Activated T-cell treated with anti-CD3 and anti-CD28 coated beads for 1 hour (primary cell): ENCODE measurements at places on chromosomes 3 and 15.

- DNase-seq: no peak
Observed at GRCh38 chr3:111578867-111579266, 16.3 kb downstream of the ZBED2 start.

GRCh38 chr3:49727924-49728361 is 4.2 kb upstream of the GMPPB start:
- no peak for DNase-seq

DNA sequence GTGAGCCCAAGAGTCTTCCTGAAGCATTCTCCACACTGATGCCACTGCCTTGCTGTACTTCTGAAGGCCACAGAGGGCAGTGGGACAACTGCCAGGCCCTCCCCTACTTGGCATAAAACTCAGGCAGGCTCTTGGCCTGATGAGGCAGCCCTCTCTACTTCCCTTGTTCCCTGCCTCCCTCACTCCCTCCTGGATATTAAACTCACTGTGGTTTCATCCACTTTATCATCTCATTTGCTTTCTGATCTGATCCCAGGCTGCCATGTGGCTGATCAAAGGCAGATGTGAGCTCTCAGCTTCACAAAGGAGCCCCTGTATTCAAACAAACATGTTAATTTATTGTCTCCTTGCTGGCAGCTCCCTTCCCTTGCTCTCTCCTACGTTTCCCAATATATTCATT is 533.5 kb downstream of the IGSF11 start:
- no peak for DNase-seq

- no peak for DNase-seq
Observed at GRCh38 chr3:124486324-124486723, 243.9 kb upstream of the UMPS start.

- no peak for DNase-seq
Observed at GRCh38 chr3:55190331-55190730, 262.5 kb upstream of the LRTM1 start.

DNA sequence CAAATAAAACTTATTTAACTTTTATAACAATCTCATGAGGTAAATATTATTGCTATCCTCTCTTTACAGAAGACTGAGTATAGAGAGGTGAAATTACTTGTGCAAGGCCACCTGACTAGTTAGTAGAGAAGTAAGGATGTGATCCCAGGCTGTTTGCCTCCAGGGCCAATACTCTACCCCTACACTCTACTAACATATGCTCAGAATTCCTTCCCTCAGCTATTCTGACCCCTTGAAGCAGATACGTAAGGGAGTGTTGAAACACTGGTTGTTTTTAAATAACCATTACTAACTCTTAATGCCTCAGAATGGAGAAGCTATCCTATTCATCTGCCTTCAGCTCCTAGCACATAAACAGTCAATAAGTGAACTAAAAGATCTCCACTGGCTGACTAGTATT is 24.1 kb downstream of the CSTA start:
- no peak for DNase-seq

DNA sequence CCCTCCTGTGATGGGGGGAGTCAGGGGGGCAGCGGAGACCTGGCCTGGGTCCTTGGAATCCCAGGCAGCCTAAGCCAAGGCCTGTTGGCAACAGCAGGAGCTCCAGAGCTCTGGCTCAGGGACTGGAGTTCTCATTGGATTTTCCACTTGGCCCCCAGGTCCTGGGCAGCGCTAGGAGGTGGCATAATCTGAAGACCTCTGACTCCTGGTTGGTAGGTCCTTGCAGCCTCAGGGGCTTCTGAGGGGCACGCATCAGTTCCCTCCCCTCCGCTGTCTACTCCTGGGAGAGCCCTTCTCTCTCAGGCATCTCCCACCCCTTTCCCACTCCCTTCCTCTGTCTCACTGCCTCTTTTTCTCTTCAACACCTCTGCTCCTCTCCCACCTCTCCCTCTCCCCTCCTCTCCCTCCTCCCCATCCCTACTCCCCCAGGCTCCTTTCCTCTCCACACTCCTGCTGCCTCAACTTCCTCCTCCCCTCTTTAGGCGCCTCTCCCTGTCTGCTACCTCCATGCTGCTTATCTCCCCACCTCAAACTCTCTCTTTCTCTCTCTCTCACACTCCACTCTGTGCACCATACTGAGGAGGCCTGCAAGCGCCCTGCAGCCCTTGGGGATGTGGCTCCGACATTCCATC is 41.1 kb upstream of the SLC6A1 start:
- no peak for DNase-seq

DNA sequence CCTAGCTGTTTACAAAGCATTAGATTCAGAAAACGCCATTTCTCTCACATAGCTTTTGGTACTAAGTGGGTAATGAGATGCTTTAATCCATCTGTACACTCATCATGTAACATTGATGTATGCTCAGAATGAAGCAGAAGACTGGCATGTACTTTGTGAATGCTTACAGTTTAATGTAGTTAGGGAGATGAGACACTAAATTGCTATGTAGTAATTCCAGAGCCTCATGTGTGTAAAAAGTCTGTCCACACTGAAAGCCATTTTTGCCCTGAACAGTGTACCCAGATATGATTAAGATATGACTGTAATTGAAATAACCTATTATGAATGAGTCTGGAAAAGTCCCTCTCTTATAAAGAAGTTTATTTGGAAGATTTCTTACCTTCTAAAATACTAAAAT is 66.5 kb downstream of the ARMC8 start:
- DNase-seq: no peak

DNA sequence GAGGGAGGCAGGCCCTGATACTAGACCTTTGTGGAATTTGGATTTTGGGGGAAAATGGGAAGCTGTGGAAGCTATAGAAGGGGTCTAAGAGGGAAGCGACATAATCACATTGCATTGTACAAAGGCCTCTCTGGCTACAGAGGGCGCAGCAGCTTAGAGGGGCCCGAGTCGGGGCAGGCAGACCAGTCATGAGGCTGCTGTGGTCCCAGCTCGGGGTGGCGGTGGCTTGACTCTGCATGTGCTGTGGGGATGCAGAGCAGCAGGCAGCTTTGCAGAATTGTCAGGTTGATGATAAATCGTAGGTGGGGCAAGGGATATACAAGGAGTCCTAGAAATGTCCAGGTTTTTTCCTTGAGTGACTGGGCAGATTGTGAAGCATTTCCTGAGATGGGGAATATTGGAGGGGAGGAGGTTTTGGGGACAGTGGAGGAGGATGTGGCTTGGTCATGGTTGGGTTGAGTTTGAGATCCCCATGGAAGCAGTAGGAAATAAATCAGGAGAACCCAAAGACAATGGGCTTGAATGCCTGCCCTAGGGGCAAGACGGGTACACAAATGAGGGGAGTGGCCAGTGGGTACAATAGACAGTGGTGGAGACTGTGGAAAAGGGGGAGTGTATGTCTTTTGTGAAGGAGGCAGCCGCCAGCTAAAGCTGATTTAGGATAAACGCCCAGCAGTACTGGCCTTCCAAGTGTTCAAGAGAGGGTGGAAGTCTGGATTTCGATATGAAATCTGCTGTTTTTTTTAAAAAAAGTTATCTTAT is 94.1 kb downstream of the HMG20A start:
- DNase-seq: no peak

DNA sequence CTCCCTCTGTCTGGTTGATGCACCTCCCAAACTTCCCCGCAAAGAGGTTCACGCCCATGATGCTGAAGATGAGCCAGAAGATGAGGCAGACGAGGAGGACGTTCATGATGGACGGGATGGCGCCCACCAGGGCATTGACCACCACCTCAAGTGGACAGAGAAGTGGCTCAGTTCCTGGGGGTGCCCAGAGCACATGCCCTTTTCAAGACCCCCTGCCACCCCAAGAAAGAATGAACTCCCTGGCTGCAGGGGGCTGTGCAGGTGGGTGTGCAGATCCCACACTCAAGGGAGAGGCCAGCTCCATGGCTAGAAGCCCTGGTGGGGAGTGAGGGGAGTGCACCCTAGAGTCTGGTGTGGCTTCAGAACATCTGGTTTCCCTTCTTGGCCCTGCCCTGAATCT is 64.1 kb downstream of the EXOG start:
- DNase-seq: no peak

DNA sequence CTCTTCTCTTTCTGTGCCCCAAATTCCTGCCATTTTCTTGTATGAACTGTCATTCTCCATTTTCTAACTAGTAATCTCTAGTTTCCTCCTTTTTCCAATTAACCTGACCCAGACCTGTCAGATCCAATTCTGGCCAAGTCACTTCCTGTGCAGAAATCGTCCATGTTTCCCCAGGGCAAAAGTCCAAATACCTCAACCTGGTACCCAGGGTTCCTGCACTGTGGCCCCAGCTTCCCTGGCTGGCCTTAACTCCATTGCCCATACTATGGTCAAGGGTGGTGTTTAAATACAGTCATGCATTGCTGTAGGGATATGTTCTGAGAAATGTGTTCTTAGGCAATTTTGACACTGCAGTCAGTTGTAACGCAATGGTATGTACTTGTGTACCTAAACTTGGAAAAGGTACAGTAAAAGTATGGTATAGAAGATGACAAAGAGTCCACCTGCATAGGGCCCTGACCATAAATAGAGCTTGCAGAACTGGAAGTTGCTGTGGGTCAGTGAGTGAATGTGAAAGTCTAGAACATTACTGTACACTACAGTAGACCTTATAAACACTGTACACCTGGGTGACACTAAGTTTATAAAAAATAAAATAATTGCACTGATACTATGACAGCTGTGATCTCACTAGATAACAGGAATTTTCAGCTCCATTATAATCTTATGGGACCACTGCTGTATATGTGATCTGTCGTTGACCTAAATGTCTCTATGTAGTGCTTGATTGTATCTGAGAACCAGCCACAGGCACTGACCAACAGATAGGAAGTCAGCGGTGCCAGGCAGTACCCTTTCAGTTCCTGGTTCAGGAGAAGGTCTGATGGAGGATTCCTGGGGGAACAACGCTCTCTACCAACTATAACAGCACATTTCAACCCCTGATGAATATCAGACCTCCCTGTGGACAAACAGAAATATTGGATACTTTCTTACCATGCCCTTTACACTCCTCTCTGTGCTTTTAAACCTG is 336.1 kb upstream of the PROK2 start:
- DNase-seq: no peak

GRCh38 chr15:71106802-71107500 is 8.3 kb upstream of the THSD4 start:
- DNase-seq: no peak

GRCh38 chr15:48855501-48856440 is 22.2 kb upstream of the EID1 start:
- no peak for DNase-seq

DNA sequence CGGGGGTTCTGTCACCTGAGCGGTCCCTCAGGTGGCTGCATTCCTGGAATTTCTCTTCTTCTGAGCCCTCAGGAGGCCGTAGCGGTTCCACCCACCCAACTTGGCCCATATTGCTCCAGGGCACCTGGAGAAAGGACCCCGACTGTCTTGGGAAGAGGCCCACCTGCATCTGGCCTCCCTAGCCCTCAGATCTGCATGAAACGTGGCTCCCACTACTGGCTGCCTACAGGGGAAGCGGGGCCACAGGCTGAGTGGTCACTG is 9.9 kb upstream of the ANPEP start:
- DNase-seq: no peak

- DNase-seq: no peak
Observed at GRCh38 chr3:101009386-101009785, 16.2 kb upstream of the ABI3BP start.

DNA sequence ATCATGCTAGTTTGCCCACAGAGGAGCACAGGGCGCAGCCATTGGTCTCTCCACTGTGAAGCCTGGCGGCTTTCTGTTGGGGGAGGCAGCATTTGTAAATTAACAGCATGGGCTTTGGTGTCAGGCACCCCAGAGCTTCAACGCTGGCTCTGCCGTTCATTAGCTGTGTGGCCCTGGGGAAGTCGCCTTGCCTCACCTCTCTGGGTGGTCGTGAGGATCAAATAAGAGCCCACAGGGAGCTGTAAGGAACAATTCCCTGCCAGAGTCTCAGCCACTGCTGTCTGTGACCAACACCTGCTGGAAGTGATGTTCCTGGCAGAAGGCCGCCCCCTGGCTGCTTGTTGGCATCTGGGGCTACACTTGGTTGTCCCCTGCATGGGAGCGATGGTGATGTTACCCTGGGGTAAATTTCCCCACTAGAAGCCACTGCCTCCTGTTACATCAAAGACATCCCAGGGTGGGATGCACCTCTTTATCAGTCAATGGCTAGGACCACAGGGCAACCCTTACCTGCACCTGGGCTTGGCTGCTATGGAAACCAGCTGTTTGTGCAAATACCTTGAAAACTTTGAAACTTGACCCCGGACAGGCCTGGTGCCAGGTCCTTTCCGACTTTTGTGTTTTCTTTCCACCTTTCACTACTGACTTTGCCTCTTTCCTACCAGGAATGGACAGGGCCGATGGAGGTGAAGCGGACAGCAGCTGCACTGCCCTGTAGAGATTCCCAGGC is 36.9 kb downstream of the DNASE1L3 start:
- peak; percentile 14 for DNase-seq

GRCh38 chr15:83919978-83920510 is 266.1 kb downstream of the ADAMTSL3 start:
- no peak for DNase-seq

DNA sequence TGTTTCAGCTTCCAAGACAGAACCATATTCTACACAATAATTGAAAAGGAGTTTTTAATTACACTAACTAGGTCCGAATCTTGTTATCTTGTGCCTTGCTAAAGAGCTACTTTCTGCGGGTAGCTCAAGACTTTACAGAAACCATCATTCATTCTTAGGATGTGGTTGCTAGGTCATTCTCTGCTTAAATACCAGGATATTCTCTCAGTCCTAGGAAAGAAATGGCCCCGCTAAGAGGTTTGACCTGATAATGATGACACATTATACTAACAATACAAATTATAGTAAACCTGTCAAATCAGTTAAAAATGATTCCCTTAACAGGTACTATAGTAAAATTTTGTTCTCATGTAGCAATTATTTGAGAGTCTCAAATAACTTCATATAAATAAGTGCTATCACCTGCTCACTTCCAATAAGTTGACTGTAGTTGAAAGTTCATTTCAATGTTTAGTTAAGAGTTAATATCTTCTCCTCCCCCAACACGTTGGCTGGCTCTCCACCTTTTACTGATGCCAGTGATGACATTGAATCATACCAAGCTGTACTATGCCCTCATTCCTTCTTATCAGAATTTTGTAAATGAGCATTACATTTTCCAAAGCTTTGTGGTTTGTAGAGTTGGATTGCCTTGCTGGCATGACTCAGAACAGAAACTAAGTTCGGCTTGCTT is 3.6 kb upstream of the C3orf85 start:
- no peak for DNase-seq

DNA sequence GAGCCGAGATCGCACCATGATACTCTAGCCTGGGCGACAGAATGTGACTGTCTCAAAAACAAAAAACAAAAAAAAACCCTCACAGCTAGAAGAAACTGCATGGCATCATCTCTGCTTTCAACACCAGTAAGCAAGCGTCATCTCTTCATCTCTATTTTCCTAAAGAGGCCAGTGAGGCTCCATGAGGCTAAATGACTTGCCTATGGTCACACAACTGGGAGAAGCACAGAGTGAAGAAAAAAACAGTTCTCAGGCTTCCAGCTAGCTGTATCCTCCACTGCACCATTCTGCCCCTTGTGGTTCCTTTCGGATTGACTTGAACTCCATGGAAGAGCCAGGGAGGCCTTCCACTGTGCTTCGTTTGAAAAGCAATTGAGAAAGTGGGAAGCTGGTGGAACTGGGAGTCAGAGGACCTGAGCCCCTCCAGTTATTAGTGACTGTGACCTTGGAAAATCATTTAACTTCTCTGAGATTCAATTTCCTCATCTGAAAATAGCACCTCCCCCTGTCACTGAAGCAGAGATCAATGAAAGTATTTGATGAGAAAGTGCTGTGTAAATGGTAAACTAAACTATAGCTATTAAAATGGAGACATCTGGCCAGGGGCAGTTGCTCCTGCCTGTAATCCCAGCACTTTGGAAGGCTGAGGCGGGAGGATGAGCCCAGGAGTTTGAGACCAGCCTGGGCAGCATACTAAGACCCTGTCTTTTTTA is 32.1 kb upstream of the DENND4A start:
- no peak for DNase-seq
